RCC 7860 (cell line): ENCODE measurements at places on chromosomes 7 and 10.

DNA sequence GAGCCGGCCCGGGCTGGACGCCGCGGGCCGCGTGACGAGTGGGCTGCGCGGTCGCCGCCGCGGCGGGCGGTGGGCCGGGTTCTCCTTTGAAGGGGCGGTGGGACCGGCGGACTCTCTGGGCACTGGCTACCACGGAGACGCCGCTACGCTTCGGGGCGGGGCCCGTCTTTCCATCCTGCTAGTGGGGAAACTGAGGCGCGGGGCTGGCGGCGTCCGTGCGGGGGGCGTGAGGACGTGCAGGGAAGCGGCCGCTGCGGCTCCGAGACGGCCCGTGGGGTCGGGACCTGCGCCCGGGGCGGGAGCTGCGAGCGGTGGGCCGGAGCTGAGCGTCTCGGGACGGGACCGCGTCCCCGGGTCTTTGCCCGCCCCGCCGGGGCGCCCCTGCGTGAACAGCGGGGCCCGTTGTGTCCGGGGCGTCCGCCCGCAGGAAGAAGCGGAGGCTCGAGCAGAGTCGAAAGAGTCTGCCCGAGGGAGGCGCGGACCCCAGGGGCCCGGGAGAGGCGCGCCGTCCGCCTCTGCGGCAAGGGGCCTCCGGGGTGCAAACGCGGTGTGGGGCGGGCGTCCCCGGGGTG, 548 bp upstream of the BNIP3 start:
- DNase-seq: no peak

DNA sequence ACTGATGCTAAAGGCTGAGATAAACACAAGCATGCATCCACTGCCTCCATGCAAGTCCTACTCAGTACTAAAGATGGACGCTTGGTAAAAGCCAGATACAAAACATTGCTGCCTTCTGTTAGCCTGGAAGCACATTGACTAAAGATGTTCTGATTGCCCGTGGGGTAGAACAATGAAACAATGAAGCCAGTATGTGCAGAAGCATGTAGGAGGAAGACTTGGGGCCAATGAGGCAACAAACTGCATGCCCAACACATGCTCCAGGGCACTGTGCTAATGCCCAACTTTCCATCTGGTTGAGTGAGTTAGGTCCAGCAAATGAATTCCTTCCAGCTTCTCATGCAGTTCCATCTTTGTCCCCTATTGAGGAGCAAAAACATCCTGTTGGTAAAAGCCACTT, 1245.5 kb downstream of the GATA3 start:
- no peak for DNase-seq

DNA sequence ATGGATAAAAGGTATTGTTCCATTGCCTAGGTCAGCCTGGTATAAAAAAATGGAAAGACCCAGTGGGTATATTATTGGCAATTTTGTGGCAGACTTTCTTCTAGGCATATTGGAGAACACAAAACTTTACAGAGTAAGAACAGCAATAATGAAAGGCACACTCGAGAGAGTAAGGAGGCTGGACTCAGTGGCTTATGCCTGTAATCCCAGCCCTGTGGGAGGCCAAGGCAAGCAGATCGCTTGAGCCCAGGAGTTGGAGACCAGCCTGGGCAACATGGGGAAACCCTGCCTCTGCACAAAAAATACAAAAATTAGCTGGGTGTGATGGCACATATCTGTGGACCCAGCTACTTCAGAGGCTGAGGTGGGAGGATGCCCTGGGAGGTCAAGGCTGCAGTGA, 158.2 kb downstream of the FAM107B start:
- no peak for DNase-seq

GRCh38 chr10:49058463-49059255, 56.7 kb downstream of the VSTM4 start:
- no peak for DNase-seq

- no peak for DNase-seq
Observed at GRCh38 chr10:132110111-132110521, 44.4 kb downstream of the JAKMIP3 start.

DNA sequence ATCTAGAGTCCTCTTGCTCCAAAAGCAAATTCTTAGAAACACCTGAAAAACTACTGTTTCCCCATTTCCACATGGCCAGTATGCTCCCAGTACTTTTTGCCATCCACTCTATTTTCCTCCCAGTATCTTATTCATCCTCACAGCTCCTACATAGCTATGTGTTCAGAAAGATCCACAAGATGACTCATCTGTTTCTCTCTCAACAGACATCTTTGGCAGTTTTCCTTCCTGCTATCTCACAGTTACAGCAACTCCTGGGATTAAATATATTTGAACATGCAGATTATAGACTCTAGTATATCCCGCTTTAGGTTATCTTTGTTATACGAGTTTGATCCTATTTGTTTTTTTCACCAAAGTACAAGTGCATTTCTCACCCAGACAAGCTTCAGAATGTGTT, 675.6 kb upstream of the POT1 start:
- DNase-seq: peak; percentile 27

DNA sequence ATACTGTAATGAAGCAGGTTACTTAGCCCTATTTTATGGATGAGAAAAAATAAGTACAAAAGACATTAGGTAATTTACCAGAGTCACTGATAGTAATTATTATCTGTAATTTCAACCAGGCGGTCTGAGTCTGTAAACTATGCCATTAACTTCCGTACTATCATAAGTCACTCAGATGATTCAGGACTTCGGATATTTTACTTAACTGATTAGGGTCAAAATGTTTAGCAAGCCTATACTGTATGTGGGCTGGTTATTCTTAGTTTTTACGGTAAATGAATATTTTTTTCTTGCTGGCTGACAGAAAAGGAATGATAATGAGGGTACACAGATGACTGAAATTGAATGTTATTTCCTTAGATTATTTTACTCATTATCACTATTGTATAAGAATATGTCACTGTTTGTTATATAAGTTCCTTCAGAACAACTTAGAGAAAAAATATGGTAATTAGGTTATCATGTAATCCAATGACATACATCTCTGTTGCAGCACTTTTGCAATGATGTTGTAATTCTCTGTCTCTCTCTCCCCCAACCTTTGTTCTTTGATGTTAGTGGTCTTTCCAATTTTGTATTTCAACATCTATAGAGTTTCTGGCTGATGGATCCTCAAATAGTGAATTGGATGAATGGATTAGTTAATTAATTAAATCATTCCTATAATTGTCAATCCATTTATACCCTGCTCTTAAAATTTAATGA, 165.6 kb downstream of the ZEB1 start:
- no peak for DNase-seq

DNA sequence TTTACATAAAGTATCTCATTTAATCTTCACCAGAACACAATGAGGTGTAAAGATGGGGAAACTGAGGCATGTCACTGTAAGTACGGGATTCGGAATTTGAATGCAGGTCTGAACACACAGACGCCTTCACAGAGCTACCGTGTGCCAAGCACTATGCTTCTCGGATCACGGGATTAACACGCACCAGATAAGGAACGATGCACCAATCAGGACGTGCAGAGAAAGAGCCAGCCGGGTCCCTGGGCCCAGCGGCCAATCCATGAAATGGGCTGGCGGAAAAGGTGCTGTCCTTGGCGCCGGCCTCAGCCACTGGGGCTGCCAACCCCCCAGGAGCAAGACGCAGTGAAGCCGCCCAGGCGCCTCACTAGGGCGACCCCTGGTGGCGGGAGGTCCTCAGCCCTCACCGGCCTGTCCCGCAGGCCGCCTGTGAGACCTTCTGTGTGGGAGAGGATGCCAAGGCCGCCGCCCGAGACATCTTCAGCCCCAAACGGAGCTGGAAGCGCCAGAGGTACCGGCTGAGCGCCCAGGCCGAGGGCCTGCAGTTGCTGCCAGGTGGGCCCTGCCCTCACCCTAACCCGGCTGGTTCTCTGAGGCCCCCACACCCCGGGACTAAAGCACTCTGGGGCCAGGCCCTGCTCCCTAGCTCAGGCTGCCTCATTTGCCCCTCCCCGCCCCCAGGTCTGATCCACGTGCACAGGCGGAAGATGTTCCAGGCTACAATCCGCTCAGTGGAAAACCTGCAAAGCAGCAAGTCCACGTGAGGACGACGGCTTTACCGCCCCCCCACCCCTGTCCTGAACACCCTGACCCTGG, 15.6 kb downstream of the ATG9B start:
- DNase-seq: no peak

DNA sequence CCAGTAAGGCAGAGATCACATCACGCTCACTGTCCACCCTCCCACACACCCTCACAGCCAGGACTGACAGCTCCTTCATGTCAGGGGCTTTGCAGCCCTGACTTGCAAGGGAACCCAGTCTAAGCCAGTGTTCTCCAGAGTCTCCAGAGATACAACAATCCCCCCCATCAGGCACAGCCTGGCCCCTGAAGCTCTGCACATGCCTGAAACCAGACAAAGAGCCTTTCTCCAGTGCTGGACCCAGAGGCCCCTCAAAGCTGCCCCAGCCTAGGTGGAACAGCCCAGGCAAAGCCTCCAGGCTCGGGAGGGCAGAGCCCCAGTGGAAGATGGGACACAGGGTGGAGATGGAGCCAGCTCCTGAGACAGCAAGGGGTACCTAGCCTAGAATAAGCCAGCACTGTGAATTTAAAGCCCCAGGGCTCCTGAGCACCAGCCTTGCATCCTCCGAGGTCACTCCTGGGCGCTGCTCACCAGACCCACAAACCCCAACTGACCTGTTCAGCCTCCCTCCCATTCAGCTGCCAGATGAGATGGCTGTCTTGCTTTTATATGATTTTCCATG, 50.2 kb downstream of the GRID1 start:
- no peak for DNase-seq

DNA sequence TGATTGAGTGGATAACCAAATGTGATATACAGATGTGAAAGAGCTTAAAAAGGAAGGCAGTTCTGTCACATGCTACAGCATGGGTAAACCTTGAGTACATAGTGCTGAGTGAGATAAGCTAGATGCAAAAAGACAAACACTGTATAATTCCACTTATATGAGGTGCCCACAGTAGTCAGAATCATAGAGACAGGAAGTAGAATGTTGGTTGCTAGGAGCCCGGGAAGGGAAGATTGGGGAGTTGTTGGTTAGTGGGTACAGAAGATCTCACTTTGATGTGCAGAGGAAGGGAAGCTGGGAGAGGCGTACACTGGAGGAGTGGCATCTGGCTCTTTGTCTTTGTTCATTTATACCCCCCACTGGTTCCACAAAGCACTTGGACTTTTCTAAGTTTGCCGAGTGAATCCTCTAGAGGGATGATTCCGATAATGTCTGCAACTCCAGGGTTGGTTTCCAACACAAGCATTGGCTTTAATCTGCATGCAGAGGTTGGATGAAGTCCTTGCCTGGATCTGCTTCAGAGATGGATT, 39.5 kb downstream of the TSPAN14 start:
- DNase-seq: no peak

DNA sequence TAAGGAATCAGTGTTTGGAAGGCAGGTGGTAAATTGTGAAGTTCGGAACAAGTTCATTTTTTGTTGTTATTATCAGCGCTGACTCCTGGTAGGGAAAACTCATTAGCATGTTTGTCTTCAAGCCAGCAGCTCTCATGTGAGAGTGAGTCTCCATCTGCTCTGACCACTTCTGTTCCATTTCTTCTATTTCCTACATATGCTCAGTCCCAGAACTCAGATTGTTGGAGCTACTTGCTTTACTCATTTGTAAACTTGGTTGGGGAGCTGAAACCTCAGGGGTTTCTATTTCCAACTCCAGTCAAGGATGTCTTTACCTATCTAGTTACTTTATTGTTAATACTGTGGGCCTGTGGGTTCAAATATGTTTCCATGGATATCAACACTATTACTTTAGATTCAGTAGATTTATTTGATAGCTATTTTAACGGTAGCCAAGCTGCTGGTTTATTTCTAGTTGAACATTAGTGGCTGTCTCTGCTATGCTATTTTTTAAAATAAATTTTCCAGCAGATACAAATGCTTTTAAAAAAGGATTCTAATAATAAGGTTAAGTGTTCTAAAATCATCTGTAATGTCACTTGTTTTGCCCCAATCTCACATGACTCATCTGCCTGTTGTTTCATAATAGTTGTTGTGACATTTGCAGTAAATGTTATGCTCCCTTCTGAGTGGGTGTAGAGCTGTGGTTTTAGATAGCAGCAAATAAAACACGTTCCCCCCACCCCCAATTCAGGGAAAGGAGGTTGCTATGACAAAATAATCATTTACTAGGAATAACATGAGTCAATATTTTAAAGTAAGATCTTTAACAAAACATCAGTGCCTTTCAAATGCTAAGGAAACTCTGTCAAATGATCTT, 143.3 kb downstream of the HDAC9 start:
- no peak for DNase-seq

- peak; percentile 94 for DNase-seq
Observed at GRCh38 chr7:30169579-30169978, 34.8 kb downstream of the MTURN start.

GRCh38 chr7:85725026-85725425, 538.2 kb upstream of the SEMA3D start:
- no peak for DNase-seq

DNA sequence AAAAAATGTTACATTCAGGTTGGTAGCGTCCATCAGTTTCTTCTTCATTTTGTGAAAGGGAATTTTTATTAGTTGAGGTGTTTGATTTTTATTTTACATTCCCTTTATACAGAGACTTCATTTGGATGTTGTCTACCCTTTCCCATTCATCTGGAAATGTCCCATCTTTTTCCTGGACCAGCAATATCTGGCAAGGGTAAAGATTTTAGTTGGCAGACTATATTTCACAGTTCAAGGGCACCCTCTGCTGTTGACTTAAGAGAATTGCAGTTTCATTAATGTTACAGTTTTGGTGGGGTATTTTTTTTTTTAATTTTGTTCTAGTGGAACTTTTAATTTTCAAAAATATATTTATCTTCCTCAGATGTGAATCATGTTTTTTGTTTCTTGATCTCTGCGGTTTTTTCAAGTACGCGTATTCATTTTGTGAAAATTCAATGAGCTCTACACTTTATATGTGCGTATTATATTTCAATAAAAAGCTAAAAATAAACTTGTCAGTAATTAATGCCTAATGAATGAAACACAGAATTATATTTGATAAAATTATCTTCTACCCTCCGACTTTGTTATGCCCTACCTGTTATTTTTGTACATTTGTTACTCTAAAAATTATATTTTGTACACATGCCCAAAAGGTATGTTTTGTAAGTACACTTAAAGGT, 97.9 kb upstream of the KLF14 start:
- peak; percentile 47 for DNase-seq

GRCh38 chr10:80498833-80499741, 38.6 kb upstream of the SH2D4B start:
- peak; percentile 94 for DNase-seq

- DNase-seq: no peak
Observed at GRCh38 chr7:108430664-108431063, 25.6 kb downstream of the NRCAM start.

DNA sequence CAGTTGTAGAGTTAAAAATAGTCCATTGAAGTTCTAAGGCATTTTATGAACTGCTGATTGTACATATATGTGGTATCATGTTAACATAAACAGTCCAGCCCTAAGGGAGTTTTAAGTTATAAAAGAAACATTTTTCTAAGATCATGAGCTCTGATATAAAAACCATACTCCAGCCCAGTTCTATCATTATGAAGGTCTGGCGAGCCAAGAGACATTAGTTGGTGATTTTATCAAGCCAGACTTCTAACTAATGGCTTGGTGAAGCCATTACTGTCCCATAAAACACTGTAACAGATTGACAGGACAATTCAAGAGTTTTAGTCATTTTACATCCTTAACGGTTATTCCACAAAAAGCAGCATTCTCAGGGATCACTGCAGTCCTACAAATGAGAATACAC, 221.6 kb downstream of the RNLS start:
- no peak for DNase-seq

- DNase-seq: peak; percentile 25
Observed at GRCh38 chr7:80879849-80880248, 39.0 kb downstream of the SEMA3C start.

- no peak for DNase-seq
Observed at GRCh38 chr7:76071316-76072242, 23.7 kb downstream of the MDH2 start.

- DNase-seq: no peak
Observed at GRCh38 chr10:107091126-107091525, 73.4 kb downstream of the SORCS1 start.
